ENCODE measurements at places on chromosomes 1 and 21.
A peak's percentile ranks its signal among the peaks of the same experiment; 100 is the strongest.

DNA sequence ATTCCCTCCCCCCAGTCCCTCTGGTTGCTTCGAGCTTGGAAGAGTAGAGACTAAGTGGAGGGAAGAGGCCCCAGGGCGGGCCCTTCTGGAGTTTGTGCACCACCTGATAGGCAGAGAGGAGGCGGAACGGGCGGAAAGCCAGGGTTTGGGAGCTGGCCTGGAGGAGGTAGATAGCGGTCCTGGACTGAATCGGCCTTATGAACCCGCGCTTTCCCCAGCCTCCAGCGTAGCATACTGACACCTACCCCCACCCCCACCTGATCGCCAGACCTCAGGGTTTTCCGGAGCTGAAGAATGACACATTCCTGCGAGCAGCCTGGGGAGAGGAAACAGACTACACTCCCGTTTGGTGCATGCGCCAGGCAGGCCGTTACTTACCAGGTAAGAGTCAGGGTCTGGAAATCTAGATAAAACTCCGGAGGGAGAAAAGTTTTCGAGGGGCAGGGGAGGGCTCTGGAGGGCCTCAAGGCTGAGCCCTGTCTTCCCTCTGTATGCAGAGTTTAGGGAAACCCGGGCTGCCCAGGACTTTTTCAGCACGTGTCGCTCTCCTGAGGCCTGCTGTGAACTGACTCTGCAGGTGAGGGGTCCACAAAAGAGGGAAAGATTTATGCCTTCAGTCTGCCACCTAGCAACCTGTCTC lies 705 bp downstream of the UROD start:
- no peak for DNase-seq

- no peak for DNase-seq
Measured at GRCh38 chr1:96962751-96963211, 241.2 kb downstream of the PTBP2 start.

DNA sequence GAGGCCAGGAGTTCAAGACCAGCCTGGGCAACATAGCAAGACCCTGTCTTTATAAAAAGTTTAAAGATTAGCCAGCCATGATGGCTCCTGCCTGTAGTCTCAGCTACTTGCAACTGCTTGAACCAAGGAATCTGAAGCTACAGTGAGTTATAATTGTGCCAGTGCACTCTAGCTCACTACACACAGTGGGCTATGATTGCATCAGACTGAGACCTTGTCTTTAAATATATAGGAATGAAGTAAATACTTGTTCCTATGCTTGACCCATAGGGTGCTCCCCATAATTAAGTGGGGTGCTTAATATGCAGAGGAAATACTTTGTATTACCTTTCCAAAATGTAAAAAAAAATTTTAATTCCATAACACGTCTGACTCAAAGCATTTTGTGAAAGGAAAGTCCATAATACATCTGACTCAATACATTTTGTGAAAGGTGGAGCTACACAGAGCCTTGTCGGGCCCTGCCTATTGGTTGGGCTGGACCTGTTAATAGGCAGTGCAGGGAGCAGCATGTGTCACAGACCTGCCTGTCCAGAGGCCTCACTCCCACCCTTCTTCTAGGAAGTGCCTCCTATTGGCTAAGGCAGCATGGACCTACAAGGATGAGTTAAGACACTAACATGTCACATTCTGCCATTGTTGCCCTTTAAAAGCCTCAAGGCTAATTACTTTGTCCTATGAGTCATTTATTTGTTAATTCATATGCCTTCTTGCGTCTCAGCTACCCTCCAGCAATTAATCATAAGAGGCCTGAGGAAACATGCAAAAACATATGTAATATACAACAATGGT lies 33.6 kb downstream of the CD58 start:
- DNase-seq, result no peak

DNA sequence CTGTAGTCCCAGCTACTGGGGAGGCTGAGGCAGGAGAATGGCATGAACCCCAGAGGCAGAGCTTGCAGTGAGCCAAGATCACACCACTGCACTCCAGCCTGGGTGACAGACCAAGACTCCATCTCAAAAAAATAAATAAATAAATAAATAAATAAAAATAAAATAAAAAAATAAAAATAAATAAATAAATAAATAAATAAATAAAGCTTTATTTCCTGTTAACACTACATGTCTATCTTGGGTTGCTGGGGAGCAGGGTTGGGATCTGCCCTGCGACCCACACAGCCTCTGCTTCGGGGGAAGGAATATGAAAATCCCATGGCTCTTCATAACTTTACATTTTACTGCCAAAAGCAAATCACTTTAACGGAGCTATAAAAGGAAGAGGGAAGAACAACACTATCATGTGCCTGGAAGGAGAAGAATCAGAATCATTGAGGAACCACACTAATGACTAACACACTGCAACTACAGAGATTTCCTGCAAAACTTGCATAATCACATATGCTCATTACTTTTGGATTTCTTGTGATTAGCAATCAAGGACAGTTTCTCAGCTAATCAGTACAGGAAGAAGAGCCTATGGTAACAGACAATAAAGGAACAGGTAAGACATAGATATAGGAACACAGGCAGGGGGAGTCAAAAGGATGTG lies 72.8 kb upstream of the CD55 start:
- DNase-seq, result no peak

- DNase-seq, result no peak
Measured at GRCh38 chr1:218585511-218586184, 240.5 kb downstream of the TGFB2 start.

GRCh38 chr1:196355206-196355786 lies 252.9 kb downstream of the KCNT2 start:
- DNase-seq, result peak; percentile 5

DNA sequence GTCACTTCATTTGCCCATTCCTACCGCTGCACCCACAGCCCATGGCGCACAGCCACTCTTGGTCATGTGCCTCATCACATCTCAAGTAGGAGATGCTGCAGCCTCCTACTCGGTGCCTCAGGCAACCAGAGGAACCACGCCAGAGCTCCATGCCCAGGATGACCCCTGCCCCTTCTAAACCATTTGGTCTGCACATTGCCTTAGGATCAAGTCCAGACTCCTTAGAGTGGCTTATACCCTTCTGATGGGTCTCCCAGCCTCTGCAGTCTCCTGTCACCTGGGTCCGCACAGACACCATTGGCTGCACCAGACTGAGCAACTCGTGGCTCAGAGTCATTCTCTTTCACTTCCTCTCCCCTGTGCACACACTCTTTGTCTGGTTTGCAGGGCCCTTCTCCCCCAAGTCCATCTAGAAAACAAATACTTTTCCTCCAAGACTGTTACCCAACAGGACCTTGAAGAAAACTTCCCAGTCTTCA lies 2.2 kb upstream of the ADORA3 start:
- DNase-seq, result no peak

- DNase-seq, result no peak
Measured at GRCh38 chr1:9198538-9199361, 35.8 kb upstream of the H6PD start.

GRCh38 chr1:25765136-25765922 lies 34.7 kb upstream of the SELENON start:
- no peak for DNase-seq

- no peak for DNase-seq
Measured at GRCh38 chr1:66333466-66334199, 200.3 kb upstream of the SGIP1 start.

GRCh38 chr1:203839081-203839480 lies 22.3 kb upstream of the SNRPE start:
- no peak for DNase-seq

DNA sequence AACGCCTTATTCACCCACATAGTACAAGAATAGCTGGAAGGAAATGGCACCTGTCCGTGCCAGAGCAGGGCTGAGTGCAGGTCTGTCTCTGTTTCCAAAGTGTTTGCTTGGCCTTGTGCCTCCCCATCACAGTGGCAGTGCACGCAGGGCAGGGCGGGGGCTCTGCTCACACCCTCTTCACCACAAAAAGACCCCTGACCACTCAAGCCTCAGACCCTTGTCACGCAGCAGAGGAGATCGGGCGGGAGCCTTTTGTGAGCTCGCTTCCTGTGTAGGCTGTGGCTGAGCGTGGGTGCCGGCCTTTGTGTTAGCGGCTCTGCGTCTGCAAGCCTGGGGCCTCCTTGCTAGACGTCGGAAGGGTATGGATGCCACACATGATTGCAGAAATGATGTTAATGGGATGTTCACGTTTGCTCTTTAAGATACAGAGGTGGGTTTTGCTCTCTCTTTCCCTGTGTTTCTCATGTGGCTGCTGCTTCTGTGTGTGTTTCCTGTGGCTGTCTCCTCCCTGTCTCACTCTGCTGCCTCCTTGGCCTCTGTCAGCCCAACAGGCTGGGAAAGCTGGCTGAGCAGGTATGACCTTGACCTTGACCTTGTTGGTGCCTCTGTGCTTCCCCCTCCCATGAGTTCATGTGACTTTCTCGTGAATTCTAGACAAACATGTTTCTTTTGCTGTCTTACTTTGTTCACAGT lies 45.4 kb downstream of the S100B start:
- no peak for DNase-seq

DNA sequence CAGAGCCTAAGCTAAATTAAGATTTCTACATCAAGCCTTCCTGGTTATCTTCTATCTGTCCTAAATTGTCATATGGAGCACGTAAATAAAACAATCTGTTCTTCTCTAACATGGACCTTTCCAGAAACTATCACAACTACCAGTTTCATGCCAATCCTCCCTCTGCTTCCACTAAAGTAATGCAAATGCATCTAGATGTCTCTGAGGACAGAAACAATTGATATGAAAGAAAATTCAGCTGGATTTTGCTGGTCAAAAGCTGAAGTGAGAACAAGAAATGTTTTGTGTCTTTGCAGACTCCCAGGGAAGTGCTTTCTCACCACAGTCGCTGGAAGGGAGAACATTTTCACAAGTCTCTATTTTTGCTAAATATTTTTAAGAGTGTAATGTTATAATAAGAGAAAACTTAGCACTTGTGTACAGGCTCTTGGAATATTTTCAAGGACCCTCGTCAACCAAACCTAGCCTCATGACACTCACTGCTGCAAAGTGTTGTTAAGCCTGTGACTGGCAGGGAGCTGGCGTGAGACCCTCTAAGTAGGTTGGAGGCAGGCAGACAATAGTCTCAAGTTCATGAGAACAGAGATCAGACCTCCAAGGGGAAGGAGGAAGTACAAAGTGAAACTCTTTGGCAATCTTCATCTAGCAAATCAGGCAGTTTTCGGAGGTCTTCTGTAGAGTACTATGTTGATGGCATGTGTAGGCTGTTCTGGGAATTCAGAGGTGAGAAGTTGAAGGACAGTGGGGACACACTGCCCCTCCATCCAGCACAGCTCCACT lies 38.8 kb downstream of the DNASE2B start:
- no peak for DNase-seq

DNA sequence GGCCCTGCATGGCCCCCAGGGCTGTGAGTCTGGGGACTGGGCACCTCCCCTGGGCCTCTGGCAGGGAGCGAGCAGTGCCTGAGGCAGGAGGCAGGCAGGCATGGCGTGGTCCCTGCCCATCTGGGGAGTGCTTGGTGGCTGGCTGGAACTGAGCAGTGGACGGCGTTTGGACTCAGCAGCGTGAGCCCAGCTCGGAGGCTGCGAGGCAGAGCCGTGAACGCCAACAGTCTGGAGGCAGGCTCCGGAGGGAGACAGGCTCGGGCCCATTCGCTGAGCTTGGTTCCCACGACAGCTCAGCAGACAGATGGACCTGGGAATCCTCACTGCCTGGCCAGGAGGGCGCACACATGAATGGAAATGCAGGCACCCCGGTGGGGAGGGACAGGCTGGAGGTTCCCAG lies 160.7 kb upstream of the POU3F1 start:
- DNase-seq, result no peak

- DNase-seq, result no peak
Measured at GRCh38 chr1:7373876-7374562, 397.1 kb upstream of the VAMP3 start.

DNA sequence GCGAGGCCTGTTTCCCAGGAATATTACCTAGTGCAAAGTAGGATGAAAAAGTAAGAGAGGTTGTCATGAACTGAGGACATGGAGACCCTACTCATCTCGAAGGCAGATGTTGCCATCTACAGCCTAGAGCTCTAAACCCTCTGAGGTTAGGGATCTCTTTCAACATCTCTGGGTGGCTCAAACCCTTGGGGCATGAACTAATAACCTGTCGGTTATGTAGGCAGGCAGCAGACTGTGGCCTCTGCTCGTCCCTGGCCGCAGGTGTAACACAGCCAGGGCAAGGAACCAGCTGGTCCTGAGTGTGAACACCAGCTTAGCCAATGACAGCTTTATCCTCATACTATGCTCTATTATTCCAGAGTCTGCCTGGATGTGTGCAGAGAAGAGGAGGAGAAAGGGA lies 13.2 kb downstream of the CAPZB start:
- no peak for DNase-seq

GRCh38 chr1:64912191-64912590 lies 54.2 kb downstream of the JAK1 start:
- no peak for DNase-seq

DNA sequence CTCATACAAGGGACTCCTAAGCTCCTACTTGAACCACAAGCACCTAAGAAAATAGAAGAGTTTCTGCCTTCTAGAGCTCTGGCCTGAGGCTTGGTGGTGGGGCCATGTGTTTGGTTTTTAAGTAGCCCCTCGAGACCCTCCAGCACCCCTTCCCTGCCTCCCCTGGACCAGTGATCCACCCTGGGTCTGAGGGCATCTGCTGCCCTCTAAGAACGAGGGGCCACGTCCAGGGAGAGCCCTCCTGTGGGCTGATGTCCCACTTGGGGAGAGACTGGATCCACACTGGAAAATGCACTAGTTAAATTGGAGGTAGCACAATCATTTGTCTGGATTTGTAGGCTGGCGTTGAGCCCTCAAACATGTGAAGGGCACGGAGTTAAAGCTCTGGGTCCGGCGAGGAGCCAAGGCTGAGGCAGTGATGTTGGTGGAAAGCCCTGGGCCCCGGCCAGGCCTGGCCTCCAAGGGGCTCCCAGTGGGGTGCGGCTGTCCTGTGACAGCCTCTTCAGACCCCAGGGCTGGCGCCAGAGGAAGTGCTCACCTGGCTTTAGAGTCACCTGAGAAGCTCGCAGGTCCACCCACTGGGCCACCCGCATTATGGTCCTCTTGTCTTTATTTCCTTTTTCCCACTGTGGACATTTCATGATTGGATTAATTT lies 65.2 kb downstream of the SLC37A1 start:
- DNase-seq, result no peak

- DNase-seq, result no peak
Measured at GRCh38 chr1:68470388-68470970, 20.7 kb upstream of the RPE65 start.

DNA sequence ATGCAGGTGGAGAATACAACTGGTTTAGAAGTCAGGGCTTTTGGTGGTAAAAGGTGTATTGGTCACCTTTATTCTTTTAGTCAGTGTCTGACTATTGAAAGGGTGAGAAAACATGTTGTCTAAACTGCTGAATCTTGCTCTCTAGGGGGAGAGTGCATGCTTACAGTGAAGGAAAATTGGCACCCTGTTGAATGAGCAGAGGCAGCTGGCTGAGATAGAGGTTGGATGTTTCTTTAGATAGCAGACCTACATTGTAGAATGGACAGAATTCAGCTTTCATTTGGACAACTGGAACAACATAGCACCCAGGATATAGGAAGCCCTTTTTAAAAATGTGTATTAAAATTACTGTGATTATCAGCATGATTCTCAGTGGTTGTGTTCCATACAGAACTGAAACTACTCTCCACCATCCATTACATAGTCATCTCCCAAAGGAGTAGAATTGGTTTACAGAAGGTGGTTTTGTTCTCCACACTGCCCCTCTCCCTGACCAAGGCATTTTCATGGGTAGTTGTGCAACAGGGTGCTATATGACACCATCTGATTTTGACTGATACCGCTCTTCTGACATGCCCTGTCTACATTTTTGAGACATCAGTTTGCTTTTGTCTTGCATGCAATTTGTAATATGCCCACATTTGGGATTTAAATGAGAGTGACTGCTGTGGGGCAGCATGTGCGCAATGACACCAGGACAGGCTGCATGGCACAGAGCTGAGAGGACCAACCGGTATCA lies 16.2 kb downstream of the RHOU start:
- DNase-seq, result no peak
